HT-29 (cell line): ENCODE measurements at places on chromosomes 12 and 14. TPM values are rescaled to one million over a fixed set of nuclear protein-coding genes. Genes with fewer than 3 reads are reported as not detected.
A peak's percentile ranks its signal among the peaks of the same experiment; 100 is the strongest.

DNA sequence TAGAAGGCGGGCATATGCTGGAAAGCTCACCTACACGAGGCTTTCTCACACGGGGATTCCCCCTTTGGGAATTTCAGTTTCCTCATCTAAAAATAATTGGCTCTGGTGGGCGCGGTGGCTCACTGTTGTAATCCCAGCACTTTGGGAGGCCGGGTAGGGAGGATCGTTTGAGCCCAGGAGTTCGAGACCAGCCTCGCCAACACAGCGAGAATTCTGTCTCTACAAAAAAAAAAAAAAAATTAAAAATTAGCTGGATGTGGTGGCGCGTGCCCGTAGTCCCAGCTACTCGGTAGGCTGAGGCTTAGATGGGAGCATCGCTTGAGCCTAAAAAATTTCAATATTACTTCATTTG is 400 bp upstream of the NDUFA12 start:
- DNase-seq, result no peak

DNA sequence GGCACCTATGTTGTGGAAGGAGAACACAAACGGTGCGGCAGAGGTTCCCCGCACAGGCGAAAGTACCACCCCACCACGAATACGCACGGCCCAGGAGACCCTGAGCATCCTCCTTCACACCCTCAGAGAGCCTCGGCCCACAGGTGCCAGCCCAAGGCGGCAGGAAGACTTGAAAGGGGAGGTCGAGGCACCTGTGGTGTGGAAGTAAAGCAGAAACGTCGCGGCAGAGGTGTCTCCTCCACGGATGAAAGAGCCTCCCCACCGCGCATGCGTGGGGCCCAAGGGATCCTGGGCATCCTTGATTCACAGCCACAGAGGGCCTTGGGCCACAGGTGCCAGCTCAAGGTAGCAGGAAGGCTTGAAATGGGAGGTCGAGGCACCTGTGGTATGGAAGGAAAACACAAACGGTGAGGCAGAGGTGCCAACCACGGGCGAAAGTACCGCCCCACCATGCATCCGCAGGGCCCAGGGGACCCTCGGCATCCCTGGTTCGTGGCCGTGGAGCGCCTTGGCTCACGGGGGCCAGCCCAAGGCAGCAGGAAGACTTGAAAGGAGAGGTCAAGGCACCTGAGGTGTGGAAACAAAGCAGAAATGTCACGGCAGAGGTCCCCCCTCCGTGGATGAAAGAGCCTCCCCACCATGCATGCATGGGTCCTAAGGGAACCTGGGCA is 380.1 kb downstream of the ALG10 start:
- DNase-seq, result no peak

- DNase-seq, result no peak
Observed at GRCh38 chr12:108156717-108157116, 27.6 kb downstream of the WSCD2 start.

GRCh38 chr12:123058980-123059379 is 78.5 kb downstream of the ARL6IP4 start:
- DNase-seq, result no peak

- DNase-seq, result no peak
Observed at GRCh38 chr14:51396222-51396815, 156.3 kb downstream of the TMX1 start.

DNA sequence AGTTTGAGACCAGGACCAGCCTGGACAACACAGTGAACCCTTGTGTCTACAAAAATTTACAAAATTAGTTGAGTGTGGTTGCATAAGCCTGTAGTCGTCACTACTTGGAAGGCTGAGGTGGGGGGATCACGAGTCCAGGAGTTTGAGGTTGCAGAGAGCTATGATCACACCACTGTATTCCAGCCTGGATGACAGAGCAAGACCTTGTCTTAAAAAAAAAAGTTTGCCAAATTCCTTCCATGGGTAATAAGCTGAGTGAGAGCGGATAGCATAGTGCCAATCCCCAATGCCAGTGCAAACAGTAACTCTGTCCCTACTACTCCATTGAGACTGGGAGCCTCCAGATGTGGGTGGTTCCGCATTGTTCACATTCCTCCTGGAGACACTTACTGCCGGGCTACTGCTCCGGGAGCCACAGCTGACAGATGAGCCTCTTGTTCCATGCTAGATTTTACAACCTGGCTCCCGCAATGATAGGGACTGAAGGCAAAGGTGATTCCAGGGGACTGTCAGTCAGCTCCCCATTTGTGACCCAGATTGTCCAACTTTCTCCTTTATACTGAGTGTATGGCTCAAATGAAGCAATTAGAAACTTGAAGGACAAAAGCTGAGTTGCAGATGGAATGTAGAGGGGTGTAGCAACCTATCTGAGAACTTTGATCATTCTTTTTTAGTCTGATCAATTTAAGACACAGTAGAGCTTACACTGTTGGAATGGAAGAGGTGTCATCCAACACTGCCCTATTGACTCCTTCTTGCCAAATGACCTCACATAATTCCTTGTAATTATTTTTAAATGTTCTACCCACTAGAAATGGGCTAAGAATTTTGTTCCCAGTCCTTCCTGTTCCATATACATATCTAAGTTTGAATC is 13.4 kb upstream of the FRMD6 start:
- DNase-seq, result peak; percentile 57

GRCh38 chr12:116662612-116663144 is 75.2 kb downstream of the SPRING1 start:
- no peak for DNase-seq

- DNase-seq, result no peak
Observed at GRCh38 chr14:81268016-81268416, 47.3 kb upstream of the GTF2A1 start.

- no peak for DNase-seq
Observed at GRCh38 chr14:101861464-101861863, 100.0 kb downstream of the PPP2R5C start.

GRCh38 chr14:48382961-48383360 is 707.6 kb upstream of the MDGA2 start:
- DNase-seq, result no peak

- DNase-seq, result no peak
Observed at GRCh38 chr14:82704218-82704617, 1170.6 kb upstream of the SEL1L start.

DNA sequence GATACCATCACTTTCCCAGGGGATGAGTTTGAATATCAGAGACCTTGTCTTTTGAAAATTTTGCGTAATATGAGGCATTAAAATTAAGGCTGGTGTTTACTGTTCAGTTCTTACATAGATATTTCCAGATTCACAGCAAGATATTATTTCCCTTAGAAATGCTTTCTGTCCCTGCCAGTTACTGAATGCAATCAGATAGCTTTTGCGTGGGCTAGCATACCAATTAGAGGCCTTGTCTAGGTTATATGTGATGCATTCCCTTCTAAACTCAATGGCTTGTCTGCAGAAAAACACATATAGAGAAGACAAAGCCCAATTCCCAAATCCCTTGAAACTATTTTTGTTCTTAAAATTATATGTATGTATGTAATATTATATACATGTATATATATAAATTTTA is 167.8 kb downstream of the RMST start:
- no peak for DNase-seq

GRCh38 chr14:61861320-61861865 is 99.2 kb downstream of the SNAPC1 start:
- no peak for DNase-seq

GRCh38 chr14:45377166-45377565 is 124.2 kb upstream of the MIS18BP1 start:
- DNase-seq, result no peak

DNA sequence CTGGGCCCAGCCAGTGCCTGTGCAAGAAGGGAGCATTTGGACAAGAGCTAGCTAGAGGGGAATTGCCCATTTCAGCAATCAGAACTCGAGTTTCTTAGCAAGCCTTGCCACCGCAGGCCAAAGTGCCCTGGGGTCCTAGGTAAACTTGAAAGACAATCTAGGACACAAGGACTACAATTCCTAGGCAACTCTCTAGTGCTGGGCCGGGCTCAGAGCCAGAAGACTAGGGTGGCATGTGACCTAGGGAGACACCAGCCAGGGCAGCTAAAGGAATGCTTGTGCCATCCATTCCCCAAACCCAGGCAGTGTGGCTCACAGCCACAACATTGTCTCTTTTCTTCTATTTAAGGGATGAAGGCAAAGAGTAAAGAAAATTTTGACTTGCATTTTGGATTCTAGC is 205.0 kb downstream of the BMP4 start:
- DNase-seq, result no peak

GRCh38 chr12:1592444-1593173 is 1.8 kb downstream of the FBXL14 start:
- peak; percentile 51 for DNase-seq

DNA sequence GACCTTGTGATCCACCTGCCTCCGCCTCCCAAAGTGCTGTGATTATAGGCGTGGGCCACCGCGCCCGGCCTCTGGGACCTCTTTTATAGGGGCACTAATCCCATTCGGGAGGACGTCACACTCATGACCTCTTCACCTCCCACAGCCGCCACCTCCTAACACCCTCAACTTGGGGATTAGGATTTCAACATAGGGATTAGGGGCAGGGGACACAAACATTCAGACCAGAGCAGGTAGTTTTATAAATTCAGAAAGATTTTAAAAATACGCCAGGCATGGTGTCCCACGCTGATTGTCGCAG is 49.4 kb downstream of the TPCN1 start:
- DNase-seq, result no peak

DNA sequence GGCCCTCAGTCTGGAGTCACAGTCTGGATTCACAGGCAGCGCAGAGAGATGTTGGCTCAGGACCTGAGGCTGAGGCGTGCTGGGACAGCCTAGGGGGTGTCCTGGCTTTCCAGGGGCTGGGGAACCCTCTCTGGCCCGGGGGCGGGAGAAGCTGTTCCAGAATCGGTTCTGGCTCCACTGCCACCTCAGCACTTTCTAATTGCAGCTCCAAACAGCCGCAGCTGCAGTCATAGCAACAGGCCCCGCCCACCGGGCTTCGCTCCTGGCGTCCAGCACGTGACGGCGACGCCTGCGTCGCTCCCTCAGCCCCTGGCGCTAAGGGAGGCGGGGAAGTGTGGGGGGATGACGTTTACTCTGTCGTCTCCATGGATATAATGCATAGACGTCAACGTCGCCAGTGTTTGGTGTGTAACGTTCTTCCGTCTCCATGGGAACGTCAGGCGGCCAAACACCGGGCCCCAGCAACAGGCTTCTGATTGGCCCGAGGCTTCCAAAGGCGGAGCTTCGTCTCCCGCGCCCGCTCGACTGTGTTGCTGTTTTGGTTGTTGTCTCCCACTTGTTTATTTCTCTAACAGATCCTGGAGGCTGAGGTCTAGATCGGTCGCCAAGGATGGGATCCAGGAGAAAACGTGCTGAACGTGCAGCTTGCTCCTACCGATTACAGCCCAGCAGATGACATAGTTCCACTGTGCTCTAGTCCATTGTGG is 19.7 kb upstream of the FOS start:
- DNase-seq, result peak; percentile 97

DNA sequence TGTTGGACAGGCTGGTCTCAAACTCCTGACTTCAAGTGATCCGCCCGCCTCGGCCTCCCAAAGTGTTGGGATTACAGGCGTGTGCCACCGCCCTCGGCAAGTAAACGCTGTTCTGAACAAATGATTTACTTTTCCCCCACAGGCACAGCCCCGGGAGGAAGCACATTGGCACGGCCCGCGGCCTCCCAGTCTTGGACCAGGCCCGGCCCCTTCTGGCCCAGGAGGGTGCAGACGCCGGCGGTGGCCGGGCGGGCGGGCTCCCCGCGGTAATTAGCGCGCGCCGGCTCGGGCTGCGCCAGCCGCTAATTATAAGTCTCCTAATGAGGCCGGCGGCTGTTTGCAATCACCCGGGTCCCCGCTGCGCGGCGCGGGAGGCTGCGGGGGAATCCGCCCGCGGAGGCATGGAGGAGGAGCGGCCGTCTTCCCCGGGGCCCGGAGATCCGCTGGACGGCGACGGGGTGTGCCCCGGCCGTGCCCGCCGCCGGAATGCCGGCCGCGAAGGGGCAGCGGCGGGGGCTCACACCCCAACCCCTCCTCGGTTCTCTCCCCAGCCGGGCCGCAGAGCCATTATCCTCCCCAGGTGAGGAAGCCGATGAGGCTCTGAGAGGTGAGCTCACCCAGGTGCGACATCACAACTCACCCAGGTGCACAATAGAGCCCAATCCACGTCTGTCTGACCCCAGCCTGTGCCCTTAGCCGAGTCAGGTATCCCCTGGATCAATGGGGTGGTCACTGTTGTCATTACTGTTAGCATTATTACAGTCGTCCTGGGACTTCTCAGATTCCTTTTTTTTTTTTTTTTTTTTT is 3.3 kb upstream of the POP5 start:
- DNase-seq, result peak; percentile 66

GRCh38 chr12:50057896-50058670 is 687 bp downstream of the ASIC1 start:
- DNase-seq, result no peak

- no peak for DNase-seq
Observed at GRCh38 chr14:69593018-69593677, 18.2 kb upstream of the SUSD6 start.

DNA sequence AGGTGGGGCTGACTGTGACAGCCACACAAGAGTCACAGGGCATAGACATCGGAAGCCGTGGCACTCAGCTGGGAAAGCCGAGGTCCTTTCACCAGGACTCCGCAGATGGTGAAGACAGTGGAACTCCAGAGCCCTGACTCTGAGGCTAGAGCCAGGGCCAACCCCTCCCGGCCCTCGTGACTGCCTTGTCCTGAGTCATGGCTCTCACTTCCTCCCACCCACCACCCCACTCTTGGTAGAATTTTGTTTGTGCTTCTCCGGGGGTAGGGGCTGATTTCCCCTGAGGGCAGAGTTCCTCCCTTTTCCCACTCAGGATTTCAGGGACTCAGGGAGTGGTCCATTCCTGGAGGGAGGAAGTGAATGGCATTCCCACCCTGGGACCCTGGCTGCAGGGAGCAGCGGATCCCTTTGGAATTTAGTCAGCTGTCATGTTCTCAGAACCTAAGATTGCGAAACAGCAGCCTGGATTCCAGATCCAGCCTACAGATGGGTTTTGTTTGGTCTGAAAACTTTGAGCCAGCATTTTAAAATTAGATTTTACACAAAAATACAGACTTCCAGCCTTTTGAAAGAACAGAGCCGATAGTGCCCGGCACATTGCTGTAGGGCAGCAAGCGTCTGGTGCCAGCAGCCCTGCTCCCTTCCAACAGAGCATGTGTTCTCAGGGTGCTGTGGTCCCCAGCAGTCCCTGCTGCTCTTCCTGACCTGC is 50.7 kb downstream of the TPCN1 start:
- DNase-seq, result no peak

The BHLHE41 gene
- total RNA-seq, result 79.8 and 82.7 TPM in 2 replicates

The C14orf132 gene
- total RNA-seq, result not detected in 2 replicates

The ARF3 gene
- 76.3 and 76.9 TPM in 2 replicates for total RNA-seq

The TMEM63C gene
- total RNA-seq, result 2.5 and 3.1 TPM in 2 replicates

The GLT1D1 gene
- not detected in 2 replicates for total RNA-seq

The PARP2 gene
- total RNA-seq, result 13.7 and 14.3 TPM in 2 replicates

The MIPOL1 gene
- total RNA-seq, result 0.10 and 0.51 TPM in 2 replicates

The LRFN5 gene
- not detected in 2 replicates for total RNA-seq

The SERPINA9 gene
- not detected in 2 replicates for total RNA-seq

The IL23A gene
- total RNA-seq, result 0.08 and 0.36 TPM in 2 replicates
